ENCODE measurements at places on chromosomes 2 and 18.

DNA sequence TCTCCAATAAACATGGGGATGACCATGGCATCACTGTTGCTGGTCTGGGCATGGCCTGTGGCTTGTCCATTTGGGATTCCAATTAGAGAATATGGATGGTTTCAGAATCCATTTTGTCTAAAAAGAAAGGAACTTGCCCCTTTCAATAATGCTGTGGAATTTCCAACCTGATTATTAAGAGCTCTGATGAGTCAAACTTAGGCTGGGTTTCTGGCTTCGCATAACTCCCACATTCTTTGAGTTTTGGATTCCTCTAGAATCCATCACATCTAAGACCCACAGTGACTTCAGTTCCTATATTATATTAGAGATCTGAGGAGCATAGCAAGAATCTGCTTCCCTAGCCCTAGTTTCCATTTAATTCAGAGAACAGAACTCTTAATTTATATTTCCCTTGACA, 531.5 kb downstream of the TNS1 start:
- DNase-seq = no peak

GRCh38 chr18:11789716-11790510, 61.3 kb upstream of the CHMP1B start:
- DNase-seq = no peak

GRCh38 chr18:70368903-70369302, 80.1 kb downstream of the SOCS6 start:
- DNase-seq = no peak

DNA sequence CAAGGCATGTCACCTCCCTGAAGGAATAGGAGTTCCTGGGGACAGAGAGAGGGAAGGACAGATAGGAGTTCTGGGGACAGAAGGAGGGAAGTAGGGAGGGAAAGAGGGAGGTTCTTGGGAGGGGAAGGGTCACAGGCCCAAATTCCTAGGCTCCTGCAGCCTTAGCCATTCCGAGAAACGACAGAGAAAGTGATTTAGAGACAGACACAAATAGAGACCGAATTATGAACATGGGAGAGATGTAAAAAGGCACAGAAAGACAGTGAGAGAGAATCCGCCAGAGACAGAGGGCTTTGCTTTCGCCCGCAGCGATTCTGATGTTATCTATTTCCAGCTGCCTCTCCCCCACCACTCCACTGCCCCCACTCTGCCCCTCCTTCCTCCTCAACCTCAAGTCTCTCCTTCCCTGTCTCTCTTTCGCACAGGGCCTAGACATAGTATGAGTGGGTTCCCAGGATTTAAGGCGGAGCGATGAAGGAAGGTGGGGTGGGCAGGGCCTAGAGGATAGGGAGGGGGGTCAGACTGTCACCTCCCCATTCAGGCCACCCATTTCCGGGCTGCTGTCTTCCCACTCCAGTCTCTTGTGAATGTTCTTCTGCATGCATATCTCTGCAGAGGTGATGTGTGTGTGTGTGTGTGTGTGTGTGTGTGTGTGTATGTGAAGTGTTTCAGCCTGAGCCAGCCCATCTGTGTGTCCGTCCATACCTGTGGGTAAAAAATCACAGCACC, 3.3 kb upstream of the WNT6 start:
- DNase-seq = no peak

DNA sequence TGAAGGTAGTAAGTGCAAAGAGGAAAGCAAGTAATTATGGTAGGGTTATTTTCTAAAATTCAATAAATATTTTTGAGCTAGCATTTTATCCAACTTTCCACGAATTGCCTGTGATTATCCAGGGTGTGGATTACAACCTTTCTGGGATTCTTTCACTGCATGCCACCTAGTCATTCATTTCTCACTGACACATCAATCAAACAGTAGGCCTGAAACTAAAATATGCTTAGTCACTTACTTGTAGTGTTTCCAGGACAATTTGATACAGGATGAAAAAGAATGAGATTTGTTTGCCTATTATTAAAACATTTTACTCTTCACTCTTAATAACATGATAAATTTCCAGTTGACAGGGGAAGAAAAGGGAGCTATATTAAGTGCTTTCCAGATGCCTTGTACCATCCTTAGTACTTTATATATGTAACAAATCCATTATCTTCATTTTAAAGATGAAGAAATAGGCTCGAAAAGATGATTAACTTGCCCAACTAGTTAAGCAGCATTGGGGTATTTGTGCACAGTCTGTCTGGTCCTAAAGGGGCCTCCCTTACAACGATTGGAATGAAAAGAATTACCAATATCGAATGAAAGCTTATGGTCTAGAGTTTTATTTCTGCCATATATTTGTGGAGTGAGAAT, 70.4 kb downstream of the KCTD1 start:
- DNase-seq = no peak
